ENCODE measurements at places on chromosomes 1 and 21. TPM values are rescaled to one million over a fixed set of nuclear protein-coding genes. Genes with fewer than 3 reads are reported as not detected.

LAX1 gene
- total RNA-seq = 18.3 TPM

CACNA1E gene
- not detected for total RNA-seq

CNIH4 gene
- total RNA-seq = 33.6 TPM

KCNJ9 gene
- total RNA-seq = not detected

LCA5L gene
- total RNA-seq = 0.17 TPM

DNA sequence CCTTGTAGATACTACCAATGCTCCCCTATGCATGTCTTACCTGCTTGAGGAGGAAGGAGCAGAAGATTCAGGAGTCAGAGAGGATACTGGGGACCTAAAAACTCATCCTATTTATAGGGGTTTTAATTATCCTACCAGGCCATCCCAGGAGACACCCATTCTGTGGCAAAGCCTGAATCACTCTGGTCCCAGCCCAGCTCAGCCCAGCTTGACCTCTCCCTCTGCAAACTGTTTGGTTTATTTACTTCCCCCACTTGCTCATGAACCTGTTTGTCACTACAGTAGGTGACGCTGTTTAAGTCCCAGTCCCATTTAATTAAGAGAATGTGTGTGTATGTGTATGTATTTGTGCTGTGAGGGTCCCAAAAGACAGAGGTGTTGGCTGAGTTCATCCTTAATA lies at the start of gene RPTN:
TSS of gene RPTN (minus strand) at position 85 of the 400 bp plus-strand sequence. CDS start 1,339 bp downstream, outside the sequence.
- no peak within 1 kb of the TSS for H3K27ac ChIP-seq
- H3K27me3 ChIP-seq = no peaks in the 10 kb centered on the region
- no peak for DNase-seq
- H3K4me1 ChIP-seq = peaks cover 7% of the 10 kb centered on the region
- H3K36me3 ChIP-seq = no peaks in the 10 kb centered on the region

- DNase-seq = no peak
- no peaks in the 10 kb centered on the region for H3K27me3 ChIP-seq
- H3K4me1 ChIP-seq = no peaks in the 10 kb centered on the region
Observed at GRCh38 chr21:43343095-43343991, 83.6 kb downstream of the SIK1 start.

DNA sequence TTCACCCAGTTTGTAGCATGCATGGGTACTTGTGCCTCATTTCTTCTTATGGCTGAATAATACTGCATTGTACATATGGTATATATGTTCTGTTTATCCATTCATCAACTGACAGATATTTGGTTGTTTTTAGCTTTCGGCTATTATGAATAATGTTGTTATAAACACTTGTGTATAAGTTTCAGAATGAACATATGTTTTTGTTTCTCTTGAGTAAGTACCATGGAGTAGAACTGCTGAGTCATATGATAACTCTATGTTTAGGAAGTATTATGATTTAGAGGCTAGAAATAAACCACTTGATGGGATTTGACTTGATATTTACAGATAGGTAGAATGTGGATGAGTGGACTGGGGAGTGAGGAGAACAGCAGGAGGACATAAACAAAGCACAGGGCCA lies 48.6 kb downstream of the WNT2B start:
- H3K27ac ChIP-seq = no peak overlapping the region
- H3K4me3 ChIP-seq = no peak overlapping the region
- DNase-seq = no peak
- H3K36me3 ChIP-seq = peaks cover 4% of the 10 kb centered on the region
- no peaks in the 10 kb centered on the region for H3K27me3 ChIP-seq

GRCh38 chr1:79259390-79260336 lies 253.1 kb upstream of the ADGRL4 start:
- no peak overlapping the region for H3K27ac ChIP-seq
- H3K4me3 ChIP-seq = no peak overlapping the region
- H3K27me3 ChIP-seq = no peaks in the 10 kb centered on the region
- DNase-seq = no peak

DNA sequence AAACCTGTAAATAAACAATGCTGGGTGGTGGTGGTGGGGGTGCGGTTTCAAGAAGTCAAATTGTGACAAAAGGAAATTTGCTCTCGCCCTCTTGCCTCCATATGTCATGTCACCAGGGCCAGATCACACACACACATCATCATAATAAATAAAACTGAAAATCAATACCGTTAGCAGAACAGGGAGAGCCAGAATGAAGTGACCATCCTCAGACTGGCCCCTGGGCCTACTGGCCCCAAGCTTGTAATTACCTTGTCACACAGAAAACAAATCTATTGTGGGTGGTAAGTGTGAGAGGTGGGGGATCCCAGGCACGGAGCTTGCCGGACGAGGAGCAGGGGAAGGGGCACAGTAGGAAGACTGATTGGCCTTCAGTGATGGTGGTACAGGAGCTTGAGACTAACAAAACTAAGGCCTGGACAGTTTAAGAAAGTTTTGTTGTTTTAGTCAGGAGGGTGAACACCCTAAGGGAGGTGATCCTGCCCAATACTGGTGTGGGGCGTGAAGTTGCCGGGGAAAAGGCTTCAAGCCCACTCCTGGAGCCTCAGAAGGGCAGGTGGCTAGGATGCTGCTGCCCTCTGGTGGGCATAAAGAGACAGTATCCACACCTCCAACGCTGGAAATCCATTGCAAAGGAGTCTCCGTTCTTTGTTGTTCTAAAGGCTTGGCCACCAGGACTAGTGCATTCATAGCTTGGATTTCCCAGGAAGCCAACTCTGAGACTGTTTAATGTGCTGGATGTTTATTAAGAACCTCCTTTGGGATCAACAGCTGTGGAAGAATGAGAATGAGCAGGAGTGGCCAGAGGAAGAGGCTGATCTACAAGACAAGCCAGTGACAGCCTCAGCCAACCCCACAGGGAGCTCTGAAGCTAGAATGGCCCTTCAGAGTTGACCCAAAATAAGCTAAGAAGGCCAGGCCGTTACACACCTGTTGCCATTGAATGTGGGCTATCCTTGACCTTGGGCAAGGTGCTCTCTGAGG lies 8.1 kb upstream of the C1orf216 start:
- H3K36me3 ChIP-seq = no peaks in the 10 kb centered on the region
- no peak overlapping the region for H3K4me3 ChIP-seq
- no peak overlapping the region for H3K27ac ChIP-seq
- peak; percentile 32 for DNase-seq

GRCh38 chr1:205269711-205270110 lies 42.0 kb downstream of the TMCC2 start:
- H3K4me1 ChIP-seq = peaks cover 17% of the 10 kb centered on the region
- no peak overlapping the region for H3K27ac ChIP-seq
- no peak overlapping the region for H3K4me3 ChIP-seq
- H3K27me3 ChIP-seq = no peaks in the 10 kb centered on the region
